Activated T-helper 17 cell treated with anti-CD3 and anti-CD28 coated beads, Interleukin-2, amount 50 U/mL, for 72 hours (primary cell): ENCODE measurements at places on chromosomes 5 and 9.

DNA sequence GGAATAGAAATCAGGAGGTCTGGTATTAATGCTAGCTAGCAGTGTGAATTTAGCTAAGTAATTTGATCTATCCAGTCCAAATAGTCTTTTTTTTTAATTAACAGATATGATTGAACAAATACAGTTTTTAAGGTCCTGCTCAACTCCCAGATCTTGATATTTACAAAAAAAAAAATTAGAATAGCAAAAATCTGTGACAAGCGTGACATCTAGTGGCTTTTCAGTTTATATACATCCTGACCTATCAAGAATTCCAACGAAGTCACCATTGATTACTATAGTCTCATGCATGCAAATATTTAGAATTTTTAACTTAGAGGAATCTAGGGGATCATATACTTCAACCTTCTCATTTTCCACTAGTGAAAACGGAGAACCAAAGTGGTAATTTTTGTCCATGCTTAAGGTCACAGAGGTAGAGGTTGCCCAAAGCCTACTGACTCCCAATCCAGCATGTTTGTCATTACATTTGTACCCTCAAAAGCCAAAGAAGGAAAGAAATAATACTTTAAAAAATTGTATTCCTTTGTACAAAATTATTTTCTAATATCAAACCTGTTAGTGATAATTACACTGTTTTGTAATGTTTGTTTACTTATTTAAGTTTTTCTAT lies 17.6 kb upstream of the TARS1 start:
- ATAC-seq = no peak

DNA sequence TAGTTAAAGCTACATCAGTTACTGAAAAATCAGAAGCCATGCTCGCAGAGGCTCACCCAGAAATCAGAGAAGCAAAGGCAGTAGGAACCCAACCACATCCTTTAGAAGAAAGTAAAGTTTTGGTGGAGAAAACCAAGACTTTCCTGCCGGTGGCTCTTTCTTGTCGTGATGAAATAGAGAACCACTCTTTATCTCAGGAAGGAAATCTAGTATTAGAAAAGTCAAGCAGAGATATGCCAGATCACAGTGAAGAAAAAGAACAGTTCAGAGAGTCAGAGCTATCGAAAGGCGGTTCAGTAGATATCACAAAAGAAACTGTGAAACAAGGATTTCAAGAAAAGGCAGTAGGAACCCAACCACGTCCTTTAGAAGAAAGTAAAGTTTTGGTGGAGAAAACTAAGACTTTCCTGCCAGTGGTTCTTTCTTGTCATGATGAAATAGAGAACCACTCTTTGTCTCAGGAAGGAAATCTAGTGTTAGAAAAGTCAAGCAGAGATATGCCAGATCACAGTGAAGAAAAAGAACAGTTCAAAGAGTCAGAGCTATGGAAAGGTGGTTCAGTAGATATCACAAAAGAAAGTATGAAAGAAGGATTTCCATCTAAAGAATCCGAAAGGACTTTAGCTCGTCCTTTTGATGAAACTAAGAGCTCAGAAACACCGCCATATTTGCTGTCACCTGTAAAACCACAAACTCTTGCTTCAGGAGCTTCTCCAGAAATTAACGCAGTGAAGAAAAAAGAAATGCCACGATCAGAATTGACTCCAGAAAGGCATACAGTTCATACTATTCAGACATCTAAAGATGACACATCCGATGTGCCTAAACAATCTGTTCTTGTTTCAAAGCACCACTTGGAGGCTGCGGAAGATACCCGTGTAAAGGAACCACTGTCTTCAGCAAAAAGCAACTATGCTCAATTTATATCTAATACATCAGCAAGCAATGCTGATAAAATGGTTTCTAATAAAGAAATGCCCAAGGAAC lies 47.2 kb downstream of the CMYA5 start:
- peak; percentile 77 for ATAC-seq

DNA sequence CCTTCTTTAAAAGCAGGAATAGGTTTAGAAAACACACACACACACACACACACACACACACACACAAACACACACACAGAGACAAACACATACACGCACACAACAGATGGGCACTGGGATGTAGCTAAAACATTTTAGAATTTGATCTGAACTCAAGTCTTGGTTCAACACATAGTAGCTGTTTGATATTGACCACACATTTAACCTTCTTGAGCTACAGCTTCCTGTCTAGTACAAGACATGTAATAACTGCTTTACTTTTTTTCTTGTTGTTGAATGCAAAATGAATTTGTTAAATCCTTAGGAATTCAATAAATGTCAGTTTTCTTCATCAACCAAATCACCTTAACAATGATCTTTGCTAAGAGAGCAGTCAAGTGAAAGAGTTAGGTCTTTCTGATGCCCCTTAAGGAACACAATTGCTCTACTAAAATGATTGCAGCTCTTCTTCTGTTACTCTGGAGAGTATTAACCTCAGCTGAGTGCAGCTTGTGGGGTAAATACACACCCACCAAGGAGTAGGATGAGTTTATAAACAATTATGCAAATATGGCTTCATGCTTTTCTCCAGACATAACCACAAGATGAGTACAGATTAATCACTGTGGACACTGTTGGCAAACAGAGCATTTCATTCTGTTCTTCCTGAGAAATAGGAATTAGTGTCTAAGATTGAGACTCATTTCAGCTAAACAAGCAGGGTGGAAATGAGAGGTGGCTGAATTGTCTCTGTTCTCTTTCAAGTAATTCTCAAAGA lies 302.9 kb upstream of the PAPPA start:
- ATAC-seq = no peak

GRCh38 chr9:100098046-100098886 lies 534 bp downstream of the ERP44 start:
- peak; percentile 13 for ATAC-seq

- no peak for ATAC-seq
Measured at GRCh38 chr9:114085387-114085789, 7.3 kb upstream of the AMBP start.

- no peak for ATAC-seq
Measured at GRCh38 chr9:34254966-34255825, 73.9 kb downstream of the KIF24 start.

DNA sequence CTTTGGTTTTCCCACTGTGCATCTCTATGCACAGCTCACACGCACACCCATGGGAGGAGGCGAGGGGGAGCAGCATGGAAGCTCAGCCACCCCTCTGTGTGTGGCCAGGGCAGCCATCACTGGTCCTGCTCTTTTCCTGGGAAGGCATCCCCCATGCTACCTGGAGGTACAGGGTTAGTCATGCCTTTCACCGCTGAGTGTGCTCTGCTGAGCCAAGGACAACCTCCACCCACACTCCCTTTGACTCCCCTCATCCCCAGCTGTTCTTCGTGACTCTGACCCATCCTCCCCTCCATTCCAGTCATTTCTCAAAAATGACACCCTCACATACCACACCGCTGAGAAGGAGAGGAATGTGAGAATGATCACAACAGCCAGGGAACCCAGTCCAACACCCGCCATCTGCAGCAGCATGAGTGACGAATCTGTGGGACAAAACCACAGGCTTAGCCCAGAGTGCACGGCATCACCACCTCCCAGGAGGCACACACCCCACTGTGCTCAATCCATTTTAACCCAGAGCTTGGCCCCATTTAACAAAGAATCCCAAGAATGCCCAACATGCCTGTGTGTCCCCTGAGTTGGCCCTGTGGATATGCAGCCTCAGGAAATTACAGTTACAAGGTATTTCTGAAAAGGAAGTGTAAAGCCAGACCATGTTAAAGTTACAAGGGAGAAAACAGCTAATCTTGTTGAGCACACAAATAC lies 133.4 kb downstream of the SUSD1 start:
- ATAC-seq = peak; percentile 51

DNA sequence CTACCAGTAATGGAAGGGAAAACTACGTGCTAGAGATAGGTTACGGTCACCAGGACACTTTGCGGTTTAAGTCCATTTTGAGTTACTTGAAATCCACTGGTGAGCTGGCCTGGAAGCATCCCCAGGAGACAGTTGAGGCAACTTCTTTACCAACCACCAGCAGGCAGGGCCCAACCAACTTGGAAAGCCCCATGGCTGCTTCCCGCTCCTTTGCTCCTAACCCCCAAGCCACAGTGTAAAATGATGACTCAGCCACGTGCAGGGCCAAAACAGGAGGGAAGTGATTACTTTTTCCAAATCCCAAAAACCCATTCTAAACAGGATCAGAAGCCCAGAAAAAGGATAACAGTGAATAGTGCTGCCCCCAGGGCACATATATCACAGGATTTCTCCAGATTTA lies 87.4 kb downstream of the PAX5 start:
- no peak for ATAC-seq

- no peak for ATAC-seq
Measured at GRCh38 chr5:75622564-75622963, 11.3 kb downstream of the ANKDD1B start.
